Naive thymus-derived CD8-positive, alpha-beta T cell (primary cell): ENCODE measurements at places on chromosomes 11 and 22.
A peak's percentile ranks its signal among the peaks of the same experiment; 100 is the strongest.

GRCh38 chr22:50704510-50705218, 32.0 kb downstream of the SHANK3 start:
- DNase-seq, result no peak

DNA sequence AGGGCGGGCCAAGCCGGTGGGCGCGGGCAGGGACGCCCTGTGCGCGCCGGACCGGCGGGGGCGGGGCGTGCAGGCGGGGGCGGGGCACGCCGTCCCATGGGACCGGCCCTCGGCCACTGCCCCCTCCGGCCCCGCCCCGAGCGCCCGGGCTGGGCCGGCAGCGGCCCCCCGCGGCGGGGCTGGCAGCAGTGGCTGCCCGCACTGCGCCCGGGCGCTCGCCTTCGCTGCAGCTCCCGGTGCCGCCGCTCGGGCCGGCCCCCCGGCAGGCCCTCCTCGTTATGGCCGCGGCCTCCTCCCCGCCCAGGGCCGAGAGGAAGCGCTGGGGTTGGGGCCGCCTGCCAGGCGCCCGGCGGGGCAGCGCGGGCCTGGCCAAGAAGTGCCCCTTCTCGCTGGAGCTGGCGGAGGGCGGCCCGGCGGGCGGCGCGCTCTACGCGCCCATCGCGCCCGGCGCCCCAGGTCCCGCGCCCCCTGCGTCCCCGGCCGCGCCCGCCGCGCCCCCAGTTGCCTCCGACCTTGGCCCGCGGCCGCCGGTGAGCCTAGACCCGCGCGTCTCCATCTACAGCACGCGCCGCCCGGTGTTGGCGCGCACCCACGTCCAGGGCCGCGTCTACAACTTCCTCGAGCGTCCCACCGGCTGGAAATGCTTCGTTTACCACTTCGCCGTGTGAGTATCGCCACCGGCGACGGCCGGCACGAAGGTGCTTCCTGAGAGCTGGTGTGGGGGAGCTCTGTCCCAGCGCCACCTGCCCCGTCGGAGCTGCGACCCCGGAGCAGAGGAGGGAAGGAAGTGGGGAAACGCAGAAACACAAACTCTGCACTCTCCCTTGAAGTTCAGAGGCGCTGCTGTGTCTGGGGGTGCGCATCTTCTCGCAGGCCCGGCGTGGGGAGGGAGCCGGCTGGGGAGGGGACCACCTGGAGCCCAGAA, at the start of gene KCNQ1:
TSS of gene KCNQ1 (plus strand) at position 188 of the 925 bp plus-strand sequence. CDS start at position 279, 91 bp downstream.
- peak; percentile 51 for DNase-seq

DNA sequence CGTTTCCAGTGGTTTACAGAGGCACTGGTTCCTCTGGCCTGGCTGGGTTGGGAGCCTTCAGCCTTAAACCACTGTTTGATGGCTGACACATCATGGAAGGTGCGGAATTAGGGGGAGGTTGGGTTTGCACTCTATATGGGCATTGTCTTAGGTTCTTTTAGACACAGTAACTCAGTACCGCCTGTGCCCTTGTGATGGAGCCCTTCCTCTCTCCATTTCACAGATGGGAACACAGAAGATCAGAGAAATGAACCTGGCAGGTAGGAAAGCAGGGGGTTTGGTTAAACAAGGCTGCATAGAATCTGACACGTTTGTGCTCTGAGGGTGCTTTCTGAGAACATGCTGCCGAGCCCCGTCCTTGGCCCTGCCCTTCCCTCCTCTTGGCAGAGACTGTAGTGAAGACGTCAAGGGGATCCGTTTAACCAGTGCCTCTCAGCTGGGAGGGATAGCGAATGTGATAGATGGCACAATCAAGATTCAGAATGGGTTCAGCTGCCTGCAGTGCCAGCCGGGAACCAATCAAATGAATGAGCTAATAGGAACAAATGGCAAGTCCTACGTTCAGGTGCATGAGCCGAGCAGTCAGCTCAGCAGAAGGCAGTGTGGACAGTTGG, 228.6 kb downstream of the TBC1D22A start:
- DNase-seq, result no peak

- no peak for DNase-seq
Measured at GRCh38 chr22:38230916-38231315, 29.1 kb downstream of the MAFF start.

- DNase-seq, result no peak
Measured at GRCh38 chr22:37213941-37214730, 1.9 kb upstream of the SSTR3 start.

- no peak for DNase-seq
Measured at GRCh38 chr11:97269527-97269926, 879.7 kb downstream of the JRKL start.

DNA sequence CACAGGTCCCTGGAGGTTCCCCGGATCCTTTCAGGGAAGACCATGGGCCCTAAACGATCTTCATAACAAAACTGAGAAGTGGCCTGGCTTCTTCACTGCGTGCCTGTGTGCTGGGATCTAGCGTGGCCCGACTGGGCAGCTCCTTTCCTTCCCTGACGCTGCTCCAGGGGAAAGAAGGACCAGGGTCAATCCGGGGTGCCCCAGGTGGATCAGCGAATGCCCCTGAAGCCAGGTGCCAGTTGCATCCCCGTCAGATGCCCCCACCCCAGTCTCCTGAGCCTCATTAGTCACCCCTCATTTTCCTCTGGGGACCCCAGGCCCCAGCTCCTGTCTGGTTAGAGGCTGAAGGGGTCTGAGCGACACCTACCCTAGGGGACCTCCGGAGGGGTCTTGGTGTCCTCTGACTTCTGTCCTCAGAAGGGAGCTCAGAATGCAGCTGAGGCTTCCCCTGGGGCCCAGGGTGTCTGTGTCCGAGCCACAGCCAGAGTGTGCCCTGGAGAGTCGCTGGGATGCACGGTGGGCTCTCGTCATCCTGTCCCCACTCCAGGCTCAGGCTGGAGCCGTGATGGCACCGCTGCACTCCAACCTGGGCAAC, 18.7 kb upstream of the MUC6 start:
- DNase-seq, result no peak

GRCh38 chr22:17990147-17990546, 34.2 kb downstream of the MICAL3 start:
- DNase-seq, result no peak

DNA sequence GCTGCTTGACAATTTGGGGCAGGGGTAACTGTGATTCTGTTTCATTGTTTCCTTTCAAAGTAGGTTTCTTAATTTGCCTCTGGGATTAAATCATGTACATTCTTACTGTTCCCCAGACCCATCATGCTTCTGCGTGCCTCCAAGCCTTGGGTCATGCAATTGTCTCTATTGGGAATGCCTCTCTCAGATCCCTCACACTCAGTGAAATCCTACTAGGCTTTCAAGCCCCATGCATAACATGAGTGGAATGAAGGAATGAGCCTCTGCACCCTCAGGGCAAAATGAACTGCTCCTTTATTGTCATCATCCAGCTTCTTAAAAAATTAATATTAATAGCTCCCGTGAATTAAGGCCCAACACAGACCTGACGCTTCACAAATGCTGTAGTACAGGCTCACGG, 381.7 kb downstream of the TENM4 start:
- DNase-seq, result no peak

- DNase-seq, result no peak
Measured at GRCh38 chr22:47608421-47608820, 846.0 kb downstream of the TBC1D22A start.

- DNase-seq, result no peak
Measured at GRCh38 chr11:116168459-116168787, 604.4 kb downstream of the BUD13 start.
